ENCODE measurements at places on chromosomes 4 and X. TPM values are rescaled to one million over a fixed set of nuclear protein-coding genes. Genes with fewer than 3 reads are reported as not detected.

The ADAM29 gene
- not detected for total RNA-seq

The SNCA gene
- total RNA-seq, result 0.14 TPM

The MAGEA1 gene
- 0.16 TPM for total RNA-seq

The FAM149A gene
- total RNA-seq, result 1.1 TPM

The VEGFC gene
- 17.3 TPM for total RNA-seq

The TMPRSS11D gene
- total RNA-seq, result not detected

The CNGA1 gene
- total RNA-seq, result 0.17 TPM

The TCP11X2 gene
- total RNA-seq, result not detected
